SIG-M5 (cell line): ENCODE measurements at places on chromosomes 7 and 10.

DNA sequence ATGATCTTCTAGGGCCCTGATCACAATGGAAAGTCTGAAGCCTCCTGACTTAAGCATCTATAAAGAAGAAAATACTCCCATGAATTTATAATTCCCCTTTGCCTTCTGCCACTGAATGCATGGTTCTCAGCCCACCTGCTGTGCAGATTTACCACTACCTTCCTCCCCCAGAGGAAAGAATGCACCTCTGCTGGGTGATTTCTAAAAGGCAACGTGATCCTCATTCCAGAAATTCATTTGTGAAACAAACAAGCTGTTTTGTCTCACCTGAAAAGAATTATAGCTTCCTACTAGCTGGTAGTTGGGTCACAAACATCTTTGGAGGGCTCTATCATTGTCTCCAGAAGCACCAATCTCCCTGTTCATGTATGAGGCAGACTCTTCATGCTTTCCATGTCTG lies 320.2 kb downstream of the CDC14C start:
- DNase-seq = no peak

DNA sequence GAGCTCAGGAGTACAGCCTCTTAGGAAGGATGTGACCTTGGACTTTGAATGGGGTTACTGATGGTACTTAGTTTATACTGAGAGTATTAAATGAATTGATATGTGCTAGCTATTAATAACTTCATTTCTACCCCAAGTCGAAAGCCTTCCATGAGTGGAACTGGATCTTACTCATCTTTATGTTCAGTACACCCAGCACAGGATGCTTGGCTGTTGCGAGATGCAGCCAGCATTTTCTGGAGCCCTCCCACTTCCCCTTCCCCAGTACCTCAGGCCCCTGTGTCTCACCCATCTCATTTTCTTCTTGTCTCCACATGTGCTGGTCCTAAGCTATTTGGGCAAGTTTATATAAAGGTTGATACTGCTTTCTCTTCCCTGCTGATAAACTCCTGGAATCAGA lies 7.2 kb downstream of the UPP1 start:
- DNase-seq = no peak

- DNase-seq = no peak
Observed at GRCh38 chr7:1447551-1448244, 11.6 kb downstream of the MICALL2 start.

- no peak for DNase-seq
Observed at GRCh38 chr10:3803295-3803926, 18.4 kb upstream of the KLF6 start.

GRCh38 chr7:85104432-85105205 lies 82.2 kb downstream of the SEMA3D start:
- peak; percentile 38 for DNase-seq

- DNase-seq = peak; percentile 9
Observed at GRCh38 chr7:74061840-74062539, 21.6 kb upstream of the LIMK1 start.

DNA sequence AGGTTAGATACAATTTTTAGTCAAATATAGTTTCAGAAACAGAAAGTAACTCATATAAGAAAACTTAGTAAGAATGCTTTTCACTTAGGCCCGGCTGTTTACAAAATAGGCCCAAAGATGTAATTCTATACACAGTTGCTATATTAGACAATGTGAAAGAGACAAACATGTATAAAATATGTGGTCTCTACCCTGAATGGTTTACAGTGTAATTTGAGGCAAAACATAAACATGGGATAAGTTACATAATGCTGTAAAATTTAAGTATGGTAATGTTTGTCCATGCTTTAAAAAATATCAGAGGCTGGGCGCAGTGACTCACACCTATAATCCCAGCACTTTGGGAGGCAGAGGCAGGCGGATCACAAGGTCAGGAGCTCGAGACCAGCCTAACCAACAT lies 18.7 kb downstream of the KRIT1 start:
- no peak for DNase-seq

DNA sequence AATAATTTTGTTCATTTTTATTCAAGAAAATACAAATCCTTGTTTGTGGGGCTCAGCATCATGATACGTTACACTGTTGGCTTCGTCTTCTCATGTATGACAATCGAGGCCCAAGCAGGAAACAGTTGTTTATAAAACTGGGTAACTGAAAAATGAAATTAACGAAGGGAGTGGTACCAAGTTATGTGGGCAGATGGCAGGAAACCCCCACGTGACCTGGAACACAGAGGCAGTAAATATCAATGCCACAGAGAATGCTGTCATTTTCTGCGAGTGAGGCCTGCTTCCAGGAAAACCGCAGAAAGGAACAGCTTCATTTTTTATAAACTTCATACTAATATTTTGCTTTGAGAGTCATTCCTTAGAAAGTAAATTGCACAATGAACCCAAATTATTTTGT lies 201.0 kb upstream of the ADARB2 start:
- no peak for DNase-seq

GRCh38 chr10:31419394-31420063 lies 100.5 kb downstream of the ZEB1 start:
- no peak for DNase-seq

DNA sequence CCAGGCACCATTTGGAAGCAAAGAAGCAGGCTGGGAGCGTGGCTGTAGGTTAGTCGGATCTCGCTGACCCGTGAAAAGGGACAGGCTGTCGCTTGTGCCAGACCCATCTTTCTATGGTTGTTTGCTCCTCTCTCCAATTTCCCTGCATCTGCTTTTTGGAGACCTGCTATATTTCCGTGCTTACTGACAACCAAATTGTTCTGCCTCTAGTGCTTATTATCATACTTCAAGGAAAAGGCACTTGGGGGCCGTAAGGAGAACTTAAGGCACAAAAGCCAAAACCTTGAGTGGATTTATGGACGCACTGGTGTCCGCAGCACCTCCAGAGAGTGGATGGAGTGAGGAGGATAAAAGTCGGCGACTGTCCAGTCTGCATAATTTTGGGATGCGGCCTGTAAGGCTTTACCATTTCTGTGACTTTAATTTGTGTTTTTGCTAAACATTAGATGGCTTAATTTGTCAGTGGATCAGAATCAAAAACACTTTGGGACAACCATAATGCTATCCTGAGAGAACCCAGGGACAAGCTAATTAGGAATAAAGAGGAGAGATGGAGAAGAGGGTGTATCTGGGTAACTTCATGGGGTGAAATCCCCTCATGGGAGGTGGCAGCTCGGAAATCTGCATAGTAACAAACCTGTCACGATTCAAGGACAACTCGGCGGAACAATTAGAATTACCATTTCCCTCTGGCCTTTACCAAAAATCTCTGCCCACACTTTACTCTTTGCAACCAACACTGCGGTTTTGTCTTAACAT lies 206.7 kb downstream of the HDAC9 start:
- DNase-seq = no peak
